ENCODE measurements at places on chromosomes 3 and 15. TPM values are rescaled to one million over a fixed set of nuclear protein-coding genes. Genes with fewer than 3 reads are reported as not detected.

DNA sequence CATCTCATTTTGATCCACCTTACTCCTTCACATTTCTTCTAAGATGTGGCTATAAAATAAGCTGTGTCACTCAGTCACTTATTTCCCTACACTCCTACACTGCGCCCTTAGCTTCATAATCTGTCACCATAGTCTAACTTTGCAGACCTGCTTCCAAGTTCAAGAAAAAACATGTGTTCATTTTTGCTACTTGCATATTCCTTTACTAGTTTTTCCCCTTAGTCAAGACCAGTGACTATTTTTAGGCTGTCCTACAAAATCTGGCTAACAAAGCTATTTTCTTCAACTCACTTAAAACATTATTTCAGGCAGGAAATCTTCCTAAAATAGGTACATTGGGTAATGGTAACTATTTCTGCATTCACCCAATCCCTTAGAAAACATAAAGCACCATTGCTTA is 272.5 kb downstream of the TBC1D5 start:
- DNase-seq = no peak

DNA sequence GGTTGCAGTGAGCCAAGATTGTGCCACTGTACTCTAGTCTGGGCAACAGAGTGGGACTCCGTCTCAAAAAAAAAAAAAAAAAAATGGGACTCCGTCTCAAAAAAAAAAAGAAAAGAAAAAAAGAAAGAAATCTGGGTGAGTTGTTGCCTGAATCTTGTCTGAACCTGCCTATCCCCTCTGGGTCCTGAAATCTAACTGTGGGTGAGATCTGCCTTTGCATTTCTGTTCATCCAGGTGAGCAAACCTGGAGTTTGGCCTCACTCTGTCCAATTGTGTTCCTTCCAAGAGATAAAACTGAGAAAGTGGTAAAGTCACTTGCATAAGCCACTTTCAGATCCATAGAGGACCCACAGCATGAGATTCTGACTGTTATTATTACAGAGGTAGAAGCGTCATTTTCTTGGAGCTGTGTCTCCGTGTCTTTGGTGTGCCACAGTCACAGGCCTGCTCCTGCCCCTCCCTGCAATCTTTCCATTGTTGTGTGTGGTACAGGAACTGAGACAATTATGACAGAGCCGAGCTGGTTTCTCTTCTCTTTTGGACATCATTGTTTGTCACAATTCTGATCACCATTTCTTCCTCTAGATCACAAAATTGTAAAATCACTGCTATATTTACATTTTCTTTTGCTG is 235.9 kb downstream of the LPP start:
- DNase-seq = peak; percentile 59

DNA sequence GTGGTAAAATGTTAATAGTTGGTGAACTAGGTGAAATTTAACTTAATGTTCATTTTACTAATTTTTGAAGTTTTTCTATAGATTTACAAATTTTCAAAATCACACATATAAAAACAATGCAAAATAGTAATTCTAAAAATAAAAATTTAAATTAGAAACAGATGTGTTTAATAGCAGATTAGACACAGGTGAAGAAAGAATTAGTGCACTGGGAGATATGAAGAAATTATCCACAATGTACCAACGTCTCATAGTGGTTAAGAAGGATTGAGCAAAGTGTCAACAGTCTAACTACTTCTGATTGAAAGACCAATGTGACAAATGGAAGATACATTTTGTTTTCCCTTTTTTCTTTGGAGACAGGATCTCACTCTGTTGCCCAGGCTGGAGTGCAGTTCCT is 26.5 kb downstream of the SPG11 start:
- no peak for DNase-seq

DNA sequence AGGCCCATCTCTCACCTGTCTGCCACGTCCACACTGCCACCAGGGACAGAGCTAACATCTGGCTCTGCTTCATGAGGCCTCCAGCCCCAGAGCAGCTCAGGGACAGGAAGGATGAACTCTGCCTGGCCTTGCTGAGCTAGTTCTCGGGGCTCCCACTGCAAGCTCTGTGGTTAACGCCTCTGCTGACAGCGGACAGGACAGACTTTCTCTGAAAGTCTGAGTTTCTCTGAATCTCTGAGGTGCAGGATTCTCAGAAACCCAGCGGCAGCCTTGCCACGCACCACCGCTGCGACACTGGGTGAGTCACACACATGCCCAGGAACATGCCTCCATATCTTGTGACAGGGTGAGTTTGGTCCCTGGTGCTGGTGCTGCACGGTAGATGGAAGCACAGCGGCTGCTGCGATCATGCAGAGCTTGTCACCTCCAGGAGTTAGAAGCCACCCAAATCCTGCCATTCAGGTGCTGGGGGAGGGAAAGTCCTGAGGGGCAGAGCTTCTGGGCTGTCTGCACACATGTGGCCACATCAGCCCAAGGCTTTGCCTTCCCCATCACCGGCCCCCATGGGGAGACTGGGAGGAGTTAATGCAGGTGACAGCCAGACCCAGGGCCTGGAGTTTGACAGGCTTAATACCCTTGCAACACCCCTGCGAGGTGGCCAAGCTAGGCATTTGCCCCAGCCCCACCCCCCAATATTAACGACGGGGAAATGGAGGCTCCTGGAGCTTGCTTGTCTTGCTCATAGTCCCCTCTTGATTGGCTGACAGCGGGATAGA is 267.0 kb downstream of the PLCL2 start:
- DNase-seq = no peak

GRCh38 chr3:174295306-174296092 is 563.6 kb upstream of the NAALADL2 start:
- no peak for DNase-seq

DNA sequence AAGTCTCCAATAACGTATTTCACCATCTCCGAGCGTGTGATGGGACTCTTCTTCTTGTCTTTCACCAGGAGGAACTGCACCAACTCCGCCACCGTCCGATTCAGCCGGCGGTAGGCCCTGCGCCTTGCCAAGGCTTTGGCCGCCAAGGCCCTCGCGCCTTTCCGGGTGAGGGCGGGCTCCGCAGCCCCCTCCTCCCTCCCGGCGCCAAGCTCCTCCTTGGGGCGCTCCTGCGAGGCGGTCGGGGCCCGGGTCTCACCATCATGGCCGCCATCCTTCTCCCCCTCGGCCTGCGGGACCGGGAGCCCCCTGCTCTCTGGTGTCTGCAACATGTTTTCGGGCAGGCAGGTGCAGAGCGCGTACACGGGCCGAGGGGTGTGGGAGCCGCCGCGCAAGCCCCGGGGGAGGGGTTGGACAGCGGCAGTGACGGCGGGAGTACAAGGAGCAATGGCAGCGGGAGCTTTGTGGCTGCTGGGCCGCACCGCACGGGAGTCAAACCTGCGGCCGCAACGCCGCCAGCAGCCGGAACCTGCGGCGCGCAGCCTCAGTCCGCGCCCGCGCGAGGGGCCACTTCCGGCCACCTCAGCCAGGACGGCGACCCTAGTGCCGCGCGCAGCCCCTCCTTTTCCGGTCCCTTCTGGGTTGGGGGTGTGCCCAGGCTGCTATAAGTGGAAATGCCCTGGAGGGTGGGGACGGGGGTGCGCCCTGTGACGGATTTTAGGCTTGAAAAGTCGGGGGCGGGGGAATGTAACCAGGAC is at the start of gene MAGEF1:
MAGEF1 (minus strand) TSS at position 572 of the 755 bp plus-strand sequence; CDS start at position 329, 243 bp downstream.
- peak; percentile 91 for DNase-seq

- no peak for DNase-seq
Measured at GRCh38 chr15:40190591-40190990, 29.7 kb downstream of the BUB1B start.

DNA sequence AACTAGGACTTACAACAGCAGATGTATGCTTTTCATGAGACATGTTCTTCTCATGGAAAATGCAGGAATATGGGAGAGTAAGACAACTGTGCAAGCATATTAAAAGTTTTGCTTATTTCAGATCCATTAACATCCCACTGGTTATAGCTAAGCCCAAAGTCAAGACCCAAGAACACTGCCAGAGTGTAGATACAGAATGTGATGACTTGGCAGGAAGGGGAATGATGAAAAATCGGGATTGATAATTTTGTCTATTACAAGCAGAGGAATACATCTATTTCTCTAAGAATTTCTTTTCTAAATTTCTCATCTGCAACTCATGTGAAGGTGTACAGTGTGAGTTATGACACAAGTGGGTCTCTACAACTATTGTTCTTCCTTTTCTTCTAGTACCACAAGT is 76.4 kb downstream of the SPATA16 start:
- DNase-seq = no peak

DNA sequence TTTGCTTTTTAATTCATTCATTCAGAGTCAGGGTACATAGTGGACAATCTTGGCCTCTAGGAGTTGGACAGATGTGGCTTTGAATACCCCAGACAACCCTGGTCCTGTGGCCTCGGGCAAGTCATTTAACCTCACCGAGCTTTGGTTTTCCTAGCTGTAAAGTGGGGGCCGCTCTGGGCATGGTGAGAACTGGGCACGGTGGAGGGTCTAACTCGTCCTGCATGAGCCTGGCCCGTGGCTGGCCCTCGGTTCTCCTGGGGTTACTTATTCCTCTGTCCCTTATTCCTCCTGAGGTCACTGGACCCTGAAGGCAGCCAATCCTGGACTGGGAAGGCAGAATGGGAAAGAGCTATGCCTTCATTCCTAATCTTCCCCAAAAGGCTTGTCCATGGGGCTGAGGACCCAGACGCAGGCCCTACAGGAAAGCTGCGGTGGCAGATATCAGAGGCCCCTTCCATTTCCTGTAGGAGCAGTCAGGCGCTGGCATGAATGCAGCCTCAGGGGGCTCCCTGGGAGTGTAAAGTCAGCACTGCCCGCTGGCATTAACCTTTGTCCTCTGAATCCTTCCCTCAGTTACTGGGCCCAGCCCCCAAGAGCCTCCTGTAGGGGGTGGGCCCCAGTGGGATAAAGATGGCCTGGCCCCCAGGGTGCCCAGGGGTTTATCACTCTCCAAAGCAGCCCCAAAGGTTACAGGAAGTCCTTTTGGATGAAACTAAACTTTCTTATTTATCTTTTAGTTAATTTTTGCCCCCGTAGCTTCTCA is 17.9 kb upstream of the SEC13 start:
- no peak for DNase-seq

GRCh38 chr3:184305577-184305976 is 6.5 kb downstream of the PSMD2 start:
- DNase-seq = no peak

DNA sequence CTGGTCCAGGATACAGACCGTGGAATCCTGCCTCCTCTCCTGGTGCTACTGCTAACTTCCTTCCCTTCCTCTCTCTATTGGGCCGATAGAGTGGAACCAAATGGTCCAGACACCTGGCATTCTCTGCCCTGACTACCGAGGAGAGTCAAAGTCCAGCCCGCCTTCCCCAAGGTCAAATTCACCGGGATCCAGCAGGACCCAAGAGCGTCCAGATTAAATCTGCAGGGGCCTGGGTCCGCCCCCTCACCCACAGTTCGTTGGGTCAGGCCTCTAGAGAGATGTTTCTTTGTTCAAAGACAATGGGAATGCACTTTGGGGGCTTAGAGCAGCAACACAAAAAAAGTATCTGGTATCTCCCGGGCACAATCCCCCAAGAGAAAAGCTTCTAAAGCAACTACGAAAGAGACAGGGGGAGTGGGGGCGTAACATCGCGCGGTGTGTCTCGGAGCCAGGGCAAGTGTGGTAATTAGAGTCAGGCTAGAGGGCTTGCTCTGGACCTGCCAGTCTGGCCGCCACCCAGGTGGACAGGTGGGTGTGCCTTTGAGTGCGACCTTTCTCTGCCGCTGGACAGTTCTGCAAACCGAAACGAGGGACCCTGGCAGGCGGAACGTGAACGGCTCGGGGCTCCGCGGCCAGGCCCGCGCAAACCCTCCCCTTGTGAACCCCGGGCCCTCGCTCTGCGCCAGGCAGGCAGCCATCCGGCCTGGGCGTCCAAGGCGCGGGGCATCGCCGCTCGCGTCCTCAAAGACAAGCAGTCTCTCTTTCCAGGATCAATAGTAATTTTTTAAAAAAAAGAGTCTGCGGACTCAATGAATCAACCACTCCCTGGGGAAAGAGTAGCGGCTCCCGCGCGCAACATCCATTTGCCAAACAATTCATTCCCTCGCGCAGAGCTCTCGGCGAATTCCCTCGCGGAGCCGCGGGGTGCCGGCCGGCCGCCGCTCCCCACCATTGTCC is 806 bp downstream of the KLHL25 start:
- peak; percentile 56 for DNase-seq

GRCh38 chr3:190522621-190523222 is 8.8 kb downstream of the IL1RAP start:
- no peak for DNase-seq

DNA sequence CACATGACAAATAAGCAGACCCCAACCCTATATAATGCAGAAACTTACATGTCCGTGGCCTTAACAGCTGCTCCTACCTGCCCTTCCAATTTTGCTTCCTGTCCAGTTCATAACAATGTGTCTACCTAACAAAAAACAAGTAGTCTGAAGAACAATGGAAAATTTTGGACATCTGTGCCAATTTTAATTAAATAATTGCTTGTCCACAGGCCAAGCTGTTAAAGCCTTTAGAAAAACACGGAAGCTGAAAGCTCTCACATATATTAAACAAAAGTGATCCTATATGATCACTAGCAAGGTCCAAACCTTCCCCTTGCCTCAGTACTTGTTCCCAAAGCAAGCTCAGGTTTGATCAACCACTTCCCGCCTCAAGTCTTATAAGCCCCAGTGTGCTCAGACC is 37.1 kb downstream of the MAGI1 start:
- DNase-seq = no peak

DNA sequence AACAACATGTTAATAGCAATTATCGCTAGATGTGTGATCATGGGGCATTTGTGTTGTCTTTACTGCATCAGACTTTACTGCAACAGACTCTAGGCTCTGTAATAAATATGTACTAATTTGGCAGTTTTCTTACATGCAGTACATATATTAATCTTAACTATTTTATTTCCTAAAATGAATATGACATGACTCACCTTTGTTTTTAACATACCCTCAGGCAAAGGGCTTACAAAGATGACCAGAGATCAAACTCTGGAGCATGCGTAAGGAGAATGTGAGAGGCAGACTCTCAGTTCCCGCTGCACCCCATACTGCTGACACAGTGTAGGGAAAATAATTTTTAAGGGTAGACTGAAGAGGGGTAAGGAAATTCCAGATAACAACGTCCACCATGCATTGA is 7.2 kb upstream of the FAM174B start:
- no peak for DNase-seq

GRCh38 chr3:188559856-188560255 is 405.9 kb downstream of the LPP start:
- no peak for DNase-seq

CCDC54 gene
- total RNA-seq = not detected

CFAP100 gene
- not detected for total RNA-seq

CCR5 gene
- total RNA-seq = 0.71 TPM

KAT2B gene
- 78.5 TPM for total RNA-seq

GOLGA8A gene
- total RNA-seq = 21.6 TPM

ATP1B3 gene
- 48.0 TPM for total RNA-seq

MAP6D1 gene
- total RNA-seq = 1.7 TPM

GOLGA8J gene
- total RNA-seq = not detected

ATP13A5 gene
- total RNA-seq = not detected

PEX5L gene
- not detected for total RNA-seq

LRRC31 gene
- total RNA-seq = not detected
